Activated CD8-positive, alpha-beta T cell treated with anti-CD3 and anti-CD28 coated beads, Interleukin-2, amount 10 ng/mL, durations not matched to agents 7 days and 5 days (primary cell): ENCODE measurements at places on chromosomes 6 and 20.

GRCh38 chr6:112663698-112664097 is 316.6 kb downstream of the RFPL4B start:
- no peak for DNase-seq

DNA sequence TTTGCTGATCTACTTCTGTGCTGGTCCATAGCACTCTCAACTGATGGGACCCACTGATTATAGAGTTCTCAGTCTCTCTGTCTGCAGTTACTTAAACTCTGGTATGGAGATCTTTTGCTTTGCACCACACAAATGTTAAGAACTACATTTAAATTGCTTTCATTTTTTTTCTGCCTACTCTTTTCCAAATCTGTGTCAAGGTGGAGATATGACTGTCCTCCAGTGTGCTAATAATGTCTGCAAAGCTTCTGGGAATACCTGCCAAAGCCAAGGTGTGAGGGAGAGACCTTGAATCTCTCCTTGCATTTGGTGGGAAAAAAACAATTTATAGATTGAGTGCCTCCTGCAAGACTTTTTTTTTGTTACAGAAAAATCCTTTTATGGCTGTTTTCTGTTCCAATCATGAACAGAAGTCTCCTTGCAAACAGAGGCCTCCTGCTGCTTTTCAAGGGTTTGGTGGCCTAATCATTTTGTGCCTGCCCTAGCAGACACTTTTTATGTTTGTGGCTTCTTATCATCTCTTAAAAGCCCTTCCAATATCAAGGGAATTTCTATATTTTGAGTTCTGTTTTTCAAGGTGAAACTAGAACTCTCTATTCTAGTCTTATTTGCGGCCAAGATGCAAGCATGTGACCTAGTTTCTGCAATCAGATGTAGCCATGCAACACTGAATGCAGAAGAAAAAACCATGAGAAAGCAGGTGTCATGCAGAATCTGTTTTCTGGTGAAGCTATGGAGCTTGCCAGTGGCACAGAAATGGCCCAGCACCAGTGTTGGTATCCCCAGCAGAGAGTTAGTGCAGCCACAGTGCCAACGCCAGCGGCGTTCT is 23.2 kb upstream of the AKIRIN2 start:
- DNase-seq, result no peak

DNA sequence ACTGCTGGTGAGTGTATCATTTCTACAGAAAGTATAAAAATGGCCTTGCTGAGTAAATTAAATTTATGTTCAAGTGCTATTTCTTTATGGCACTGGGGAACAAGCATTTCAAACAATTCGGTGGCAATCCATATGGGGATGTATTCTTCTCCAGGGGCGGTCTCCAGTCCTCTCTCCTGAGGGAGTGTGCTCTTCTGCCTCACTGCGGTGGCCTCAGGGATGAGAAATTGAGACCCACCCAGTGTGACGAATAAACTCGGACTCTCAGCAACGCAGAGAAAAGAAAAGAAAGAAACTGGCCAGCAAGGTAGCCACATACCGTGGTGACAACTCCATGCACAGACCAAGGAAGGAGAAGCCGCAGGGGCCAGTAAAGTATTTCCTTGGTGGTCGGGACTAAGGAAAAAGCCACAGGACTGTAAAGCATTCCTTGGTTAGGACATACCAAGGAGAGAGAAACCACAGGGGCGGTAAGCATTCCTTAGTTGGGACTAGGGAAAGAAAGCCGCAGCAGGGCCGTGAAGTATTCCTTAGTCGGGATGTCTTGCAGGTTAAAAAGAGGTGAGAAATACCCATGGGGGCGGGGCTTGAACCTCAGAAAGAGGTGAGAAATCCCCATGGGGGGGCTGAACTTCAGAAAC is 13.6 kb upstream of the GOPC start:
- DNase-seq, result no peak

DNA sequence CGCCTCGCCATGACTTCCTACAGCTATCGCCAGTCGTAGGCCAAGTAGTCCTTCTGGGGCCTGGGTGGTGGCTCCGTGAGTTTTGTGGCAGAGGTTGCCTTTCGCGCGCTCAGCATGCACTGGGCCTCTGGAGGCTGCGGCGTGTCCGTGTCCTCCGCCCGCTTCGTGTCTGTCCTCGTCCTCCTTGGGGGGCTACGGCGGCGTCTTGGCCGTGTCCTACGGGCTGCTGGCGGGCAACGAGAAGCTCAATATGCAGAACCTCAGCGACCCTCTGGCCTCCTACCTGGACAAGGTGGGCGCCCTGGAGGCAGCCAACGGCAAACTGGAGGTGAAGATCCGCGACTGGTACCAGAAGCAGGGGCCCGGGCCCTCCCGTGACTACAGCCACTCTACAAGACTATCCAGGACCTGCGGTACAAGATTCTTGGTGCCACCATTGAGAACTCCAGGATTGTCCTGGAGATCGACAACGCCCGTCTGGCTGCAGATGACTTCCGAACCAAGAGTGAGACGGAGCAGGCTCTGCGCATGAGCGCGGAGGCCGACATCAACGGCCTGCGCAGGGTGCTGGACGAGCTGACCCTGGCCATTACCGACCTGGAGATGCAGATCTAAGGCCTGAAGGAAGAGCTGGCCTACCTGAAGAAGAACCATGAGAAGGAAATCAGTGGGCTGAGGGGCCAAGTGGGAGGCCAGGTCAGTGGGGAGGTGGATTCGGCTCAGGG is 296.3 kb downstream of the OGFRL1 start:
- DNase-seq, result no peak

DNA sequence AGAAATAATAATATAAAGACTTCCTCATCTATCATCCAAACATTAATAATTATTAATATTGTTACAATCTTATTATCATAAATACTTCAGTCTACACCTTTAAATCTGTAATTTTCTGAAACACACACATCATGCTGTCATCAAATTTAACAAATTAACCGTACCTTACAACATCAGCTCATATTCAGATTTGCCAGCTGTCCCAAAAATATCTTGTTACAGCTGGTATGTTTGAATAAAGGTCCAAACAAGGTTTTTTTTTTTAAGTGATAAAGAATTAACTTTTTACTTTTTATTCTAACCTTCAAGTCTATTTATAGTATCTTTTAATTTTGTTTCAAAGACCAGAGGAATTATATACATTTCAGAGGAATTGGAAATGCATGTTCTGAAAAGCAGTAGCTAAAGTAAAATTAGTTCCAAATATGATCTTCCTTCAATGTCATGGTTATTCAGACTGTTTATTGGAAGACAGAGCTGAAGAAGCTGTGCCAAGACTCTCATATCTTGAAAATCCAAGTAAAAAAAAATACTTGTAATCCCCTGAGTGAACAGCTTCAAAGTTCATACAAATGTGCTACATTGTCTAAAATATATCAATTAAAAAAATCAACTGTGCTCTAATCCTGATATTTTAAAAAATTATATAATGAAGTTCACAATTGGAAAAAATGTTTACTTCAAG is 161.7 kb upstream of the BMP5 start:
- DNase-seq, result no peak

- DNase-seq, result no peak
Observed at GRCh38 chr20:12072954-12073264, 155.2 kb downstream of the BTBD3 start.

- DNase-seq, result no peak
Observed at GRCh38 chr20:11542645-11543044, 375.0 kb upstream of the BTBD3 start.
